Activated CD4-positive, alpha-beta T cell treated with anti-CD3 and anti-CD28 coated beads for 1 hour (primary cell): ENCODE measurements at places on chromosomes 3 and 15.
A peak's percentile ranks its signal among the peaks of the same experiment; 100 is the strongest.

DNA sequence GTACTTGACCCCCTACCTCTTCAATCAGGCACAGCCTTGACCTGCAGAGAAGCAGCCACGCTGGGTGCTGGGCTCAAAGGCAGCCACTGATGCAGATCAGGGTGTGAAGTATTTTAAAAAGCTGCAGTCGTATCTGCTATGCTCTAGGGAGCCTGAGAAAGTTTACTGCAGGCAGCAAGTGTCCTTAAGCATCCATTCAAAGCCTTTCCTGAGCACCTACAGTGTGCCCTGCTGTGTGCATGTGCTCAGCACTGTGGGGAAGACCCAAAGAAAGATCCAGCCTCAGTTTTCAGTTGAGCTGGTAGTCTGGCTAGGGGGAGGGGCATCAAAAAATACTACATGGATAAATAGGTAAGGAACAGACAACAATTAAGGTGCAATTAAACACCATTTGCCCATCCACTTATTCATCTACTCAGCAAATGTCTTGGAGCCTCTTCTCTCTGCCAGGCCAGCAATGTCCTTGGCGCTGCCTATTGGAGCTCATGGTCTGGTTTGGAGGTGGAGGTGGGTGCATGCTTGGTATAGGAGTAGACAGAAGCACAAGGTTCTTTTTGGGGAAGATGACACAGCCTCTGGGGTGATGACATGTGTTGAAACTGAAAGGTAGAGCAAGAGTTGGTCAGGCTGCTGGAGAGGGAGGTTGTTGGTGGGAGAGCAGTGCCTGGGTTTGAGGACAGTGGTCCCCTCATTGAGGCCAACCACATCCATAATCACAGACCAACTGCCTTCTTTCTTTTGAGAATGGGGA, 85.9 kb upstream of the PRR23C start:
- no peak for DNase-seq

- no peak for DNase-seq
These were observed 238.8 kb downstream of the OPA1 start for GRCh38 chr3:193831495-193832455.

GRCh38 chr15:51760805-51761204, 9.4 kb downstream of the TMOD2 start:
- no peak for DNase-seq

GRCh38 chr3:134809427-134810051, 14.5 kb downstream of the EPHB1 start:
- DNase-seq, result no peak

GRCh38 chr3:30551927-30552326, 54.5 kb upstream of the TGFBR2 start:
- DNase-seq, result no peak

DNA sequence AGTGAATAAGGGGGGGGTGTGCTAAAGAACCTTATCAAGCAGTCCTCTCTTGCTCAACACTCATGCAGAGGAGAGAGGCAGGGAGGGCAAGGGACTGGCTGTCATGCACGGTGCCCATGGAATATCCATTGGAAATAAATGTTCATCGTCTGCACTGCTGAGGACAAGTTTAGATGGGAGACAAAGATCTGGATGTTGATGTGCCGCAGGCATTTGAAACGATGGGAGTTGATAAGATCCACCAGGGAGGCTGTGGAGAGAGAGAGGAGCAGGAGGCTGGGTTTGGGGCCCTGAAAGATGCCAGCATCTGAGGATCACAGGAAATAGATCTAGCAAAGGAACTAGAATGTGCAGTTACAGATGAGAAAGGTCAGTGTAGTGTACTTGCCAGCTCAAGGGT, 76.2 kb downstream of the CEP63 start:
- DNase-seq, result no peak

DNA sequence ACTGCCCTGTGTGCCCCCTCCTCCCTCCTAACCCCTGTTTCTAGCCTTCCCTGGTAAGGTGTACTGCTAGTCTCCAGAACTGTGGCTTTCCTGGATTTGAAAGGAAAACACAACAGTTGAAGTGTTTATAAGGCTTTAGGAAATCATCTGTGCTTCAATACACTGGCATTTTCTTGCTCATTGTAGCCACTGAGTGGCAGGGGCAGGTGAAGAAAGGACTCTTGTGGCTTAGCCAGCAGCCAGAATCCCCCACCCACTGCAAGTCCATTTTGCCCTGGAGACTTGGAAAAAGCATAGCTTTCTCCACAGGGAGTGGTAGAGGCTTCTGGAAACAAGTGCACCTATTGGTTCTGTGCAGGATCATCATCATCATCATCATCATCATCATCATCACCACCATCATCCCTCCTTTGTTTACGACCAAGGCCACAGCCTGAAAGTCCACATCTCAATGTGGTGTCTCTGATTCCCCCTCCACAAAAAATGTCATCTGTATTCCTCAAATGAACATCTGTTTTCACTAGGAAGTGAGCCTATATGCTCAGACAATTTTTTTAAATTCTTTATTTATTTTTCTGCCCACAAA, 33.4 kb downstream of the AQP9 start:
- no peak for DNase-seq

DNA sequence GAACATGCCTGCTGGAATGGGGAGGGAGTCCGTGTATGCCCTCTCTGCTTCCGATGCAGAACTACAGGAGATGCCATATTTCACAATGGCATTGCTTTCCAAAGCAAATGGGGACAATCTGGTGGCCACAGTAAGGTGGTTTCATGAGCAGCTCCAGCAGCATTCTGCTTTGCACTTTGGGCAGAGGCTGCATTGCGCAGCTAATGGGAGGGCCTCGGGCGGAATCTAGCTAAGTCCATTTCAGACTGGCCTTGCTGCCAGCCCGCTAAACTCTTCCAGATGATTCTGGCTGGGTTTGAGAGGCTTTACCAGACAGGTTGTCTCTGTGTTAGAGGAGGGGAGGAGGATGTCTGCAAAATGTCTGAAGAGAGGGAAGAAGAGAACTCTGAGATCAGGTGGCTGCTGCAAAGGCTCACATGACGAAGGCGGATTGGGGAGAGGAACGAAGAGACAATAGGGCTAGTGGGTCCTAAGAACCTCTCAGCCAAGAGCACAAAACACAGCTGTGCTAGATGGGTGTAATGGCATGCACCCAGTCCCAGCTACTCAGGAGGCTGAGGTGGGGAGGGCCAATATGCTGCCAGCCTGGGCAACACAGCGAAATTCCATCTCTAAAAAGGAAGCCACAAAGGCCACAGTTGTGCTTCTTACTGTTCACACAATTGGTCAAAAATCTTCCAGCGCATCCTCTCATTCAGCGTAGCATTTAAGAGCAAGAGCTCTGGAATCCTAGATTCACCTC, 63.7 kb downstream of the BDH1 start:
- DNase-seq, result no peak

- DNase-seq, result peak; percentile 16
These were observed 621 bp downstream of the ANXA2 start for GRCh38 chr15:60396958-60397771.

- no peak for DNase-seq
These were observed 22.8 kb upstream of the FLNB start for GRCh38 chr3:57985176-57985983.

GRCh38 chr3:101423984-101424888, 88.8 kb downstream of the SENP7 start:
- DNase-seq, result no peak

GRCh38 chr15:64842986-64843561, 1.4 kb downstream of the PLEKHO2 start:
- DNase-seq, result no peak

DNA sequence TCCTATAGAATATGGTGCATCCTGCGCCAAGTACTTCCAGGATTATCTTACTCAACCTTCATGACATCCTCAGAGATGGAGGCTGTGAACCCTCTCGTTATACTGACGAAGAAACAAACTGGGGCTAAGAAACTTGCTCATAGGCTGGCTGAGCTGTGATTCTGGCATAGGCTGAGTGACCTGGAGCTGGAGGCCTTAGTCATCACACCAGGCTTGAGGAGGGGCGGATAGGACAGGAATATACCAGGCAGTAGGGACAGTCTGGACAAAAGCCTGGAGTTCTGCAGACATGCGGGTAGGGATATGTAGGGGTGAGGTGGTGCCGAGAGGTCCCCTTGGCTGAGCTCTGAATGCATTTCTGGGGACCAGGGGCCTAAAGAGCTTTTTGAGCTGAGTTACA, 18.1 kb downstream of the HEMK1 start:
- no peak for DNase-seq

DNA sequence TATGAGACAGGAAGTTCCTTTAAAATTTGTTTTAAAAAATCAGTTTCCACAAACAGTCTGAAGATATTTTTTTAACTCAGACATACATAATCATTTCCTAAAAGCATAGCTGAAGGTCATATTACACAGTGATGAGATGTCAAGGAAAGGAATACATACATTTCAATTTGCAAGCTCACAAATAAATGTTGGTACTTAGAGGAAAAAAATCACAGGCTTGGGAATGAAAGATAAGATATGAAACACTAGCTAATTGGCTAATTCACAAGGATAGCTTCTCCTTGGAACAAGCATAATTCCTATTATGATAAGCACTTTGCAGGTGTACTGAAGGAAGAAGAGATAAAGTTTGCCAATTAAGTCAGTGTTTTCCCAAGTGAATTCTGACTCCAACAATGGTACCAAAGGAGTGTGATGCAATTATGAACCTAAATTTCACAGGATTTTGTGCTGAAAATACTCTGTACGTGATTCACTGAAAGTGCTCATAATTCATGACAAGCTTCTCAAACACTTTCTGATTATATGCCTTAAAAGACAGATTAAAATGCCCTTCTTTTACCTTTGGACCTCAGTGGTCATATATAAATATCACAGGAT, 112.4 kb downstream of the FRMD5 start:
- no peak for DNase-seq

GRCh38 chr3:151146731-151147091, 56.3 kb downstream of the GPR171 start:
- no peak for DNase-seq

- no peak for DNase-seq
These were observed 6.0 kb downstream of the GHRL start for GRCh38 chr3:10286596-10287295.

GRCh38 chr15:92907229-92907628, 7.1 kb downstream of the CHD2 start:
- DNase-seq, result no peak

GRCh38 chr3:126313580-126314304, 43.5 kb downstream of the KLF15 start:
- DNase-seq, result no peak

DNA sequence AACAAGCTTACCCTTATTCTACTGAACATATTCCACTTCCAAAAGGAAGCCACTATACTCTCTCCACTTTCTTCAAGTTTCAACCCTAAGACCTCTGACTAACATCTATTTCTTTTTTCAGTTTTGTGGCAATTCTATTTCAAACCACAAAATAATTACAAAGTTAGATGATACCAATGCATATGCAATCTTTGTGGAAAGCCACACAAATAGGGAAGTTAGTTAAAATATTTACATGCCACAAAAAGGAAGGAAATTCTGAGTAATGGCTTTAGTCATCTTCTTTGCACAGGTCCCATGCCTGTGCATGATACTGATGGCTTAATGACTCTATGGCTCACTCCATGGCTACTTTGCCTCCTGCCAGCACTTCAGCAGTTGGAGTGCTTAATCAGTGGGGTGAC, 57.0 kb upstream of the MCTP2 start:
- no peak for DNase-seq

GRCh38 chr3:141529256-141529655, 42.4 kb downstream of the RASA2 start:
- DNase-seq, result no peak
